ENCODE measurements at places on chromosomes 16 and 17. TPM values are rescaled to one million over a fixed set of nuclear protein-coding genes. Genes with fewer than 3 reads are reported as not detected.

The NACA2 gene
- not detected for total RNA-seq

The DBNDD1 gene
- 60.2 TPM for total RNA-seq

The XAF1 gene
- total RNA-seq, result 0.25 TPM

DNA sequence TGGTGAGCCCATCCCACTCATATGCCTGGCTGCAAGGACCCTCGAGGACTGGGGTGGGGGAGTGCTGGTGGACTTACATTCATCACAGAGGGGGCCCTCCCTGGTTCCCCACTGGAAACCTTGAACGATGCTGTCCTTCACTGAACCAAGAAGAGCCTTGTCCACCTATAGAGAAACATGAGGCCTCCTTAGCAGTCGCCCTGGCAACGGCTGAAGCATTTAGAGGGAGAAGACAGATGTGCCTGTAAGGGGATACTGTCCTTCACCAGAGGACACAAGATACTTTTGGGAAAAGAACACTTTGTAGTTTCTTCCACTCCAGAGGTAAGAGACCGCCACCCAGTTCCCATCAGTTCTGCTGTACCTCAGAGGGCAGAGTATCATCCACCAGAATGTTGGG lies 6.5 kb downstream of the HIGD1B start:
- no peak for DNase-seq

GRCh38 chr17:68657576-68657975 lies 56.4 kb upstream of the FAM20A start:
- no peak for DNase-seq

Measured in HCT116 (cell line).